ENCODE measurements at places on chromosomes 12 and 14.

DNA sequence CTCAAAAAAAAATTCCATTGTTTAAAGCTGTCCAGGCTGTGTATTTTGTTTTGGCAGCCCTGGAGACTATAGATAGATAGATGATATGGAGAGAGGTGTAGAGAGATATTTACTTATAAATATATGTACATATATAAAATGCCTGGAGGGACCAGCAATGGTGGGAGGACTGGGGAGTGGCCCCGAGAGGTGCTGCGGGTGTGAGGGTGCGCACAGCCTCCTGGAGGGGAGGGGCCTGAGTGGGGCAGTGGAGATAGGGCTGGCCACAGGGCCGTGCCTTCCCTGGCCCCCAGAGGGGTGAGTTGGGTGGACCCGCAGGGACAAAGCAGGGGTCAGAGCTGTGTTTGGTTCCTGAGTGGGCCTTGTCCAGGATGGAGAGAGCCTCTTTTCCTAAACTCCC lies 6.5 kb downstream of the ADSS1 start:
- no peak for DNase-seq

- no peak for DNase-seq
Observed at GRCh38 chr12:127179176-127179575, 1087.8 kb upstream of the TMEM132C start.

DNA sequence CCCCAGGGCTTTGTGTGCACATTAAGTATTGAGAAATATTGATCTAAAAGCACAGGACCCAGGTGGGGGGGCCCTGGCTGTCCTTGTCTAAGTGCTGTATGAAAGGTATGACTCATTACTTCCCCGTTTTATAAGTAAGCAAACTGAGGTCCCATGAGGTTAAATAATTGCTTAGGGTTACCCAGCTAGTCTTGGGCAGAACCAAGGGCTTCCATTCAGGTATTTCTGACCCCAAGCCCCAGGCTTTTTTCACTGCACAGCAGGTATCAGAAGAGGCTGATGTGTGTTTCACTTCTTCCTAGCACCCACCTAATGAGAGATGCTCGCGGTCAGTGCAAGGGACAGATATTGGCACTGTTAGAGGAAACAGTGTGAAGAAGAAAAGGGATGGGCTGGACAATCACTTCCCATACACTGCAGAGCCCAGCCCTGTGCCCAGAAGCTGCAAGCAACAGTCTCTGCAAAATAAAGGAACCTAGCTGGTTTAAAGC lies 4.7 kb upstream of the TC2N start:
- no peak for DNase-seq

- no peak for DNase-seq
Observed at GRCh38 chr14:92185559-92185958, 63.8 kb downstream of the CPSF2 start.

DNA sequence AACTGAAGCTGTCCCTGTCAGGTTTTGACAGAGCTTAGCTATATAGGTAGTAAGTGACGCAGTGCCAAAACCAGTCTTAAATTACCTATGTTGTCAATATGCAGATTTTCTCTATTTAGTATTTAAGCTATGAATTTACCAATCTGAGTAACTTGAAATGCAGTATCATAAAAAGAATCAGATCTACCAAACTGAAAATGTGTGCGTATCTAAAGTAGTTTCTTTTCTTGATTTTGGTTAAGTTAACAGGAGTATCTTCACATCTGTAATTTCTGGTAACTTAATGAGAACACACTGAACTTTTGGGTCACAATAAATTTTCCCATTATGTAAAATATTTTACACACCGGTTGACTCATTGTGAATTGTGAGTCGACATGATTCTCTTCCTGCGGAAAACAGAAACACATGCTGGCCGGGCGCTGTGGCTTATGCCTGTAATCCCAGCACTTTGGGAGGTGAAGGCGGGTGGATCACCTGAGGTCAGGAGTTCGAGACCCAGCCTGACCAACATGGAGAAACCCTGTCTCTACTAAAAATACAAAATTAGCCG lies 45.1 kb downstream of the TRAF3 start:
- DNase-seq = no peak

DNA sequence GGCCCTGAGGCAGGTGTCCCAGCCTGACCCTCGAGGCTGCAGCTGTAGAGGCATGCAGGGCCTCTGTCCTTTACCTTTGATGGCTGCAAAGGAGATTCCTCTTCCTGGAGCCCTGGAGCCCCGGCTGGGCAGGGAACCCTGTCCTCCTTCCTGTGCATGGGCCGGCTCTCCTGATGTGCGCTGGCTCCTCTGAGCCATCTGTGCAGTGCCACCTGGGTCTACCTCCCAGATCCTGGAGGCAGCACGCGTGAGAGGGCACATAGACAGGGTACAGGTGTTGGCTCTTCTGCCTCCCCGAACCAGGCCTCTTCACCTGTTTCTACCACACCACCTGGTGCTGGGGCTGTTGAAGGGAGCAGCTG lies 115.1 kb downstream of the BEGAIN start:
- DNase-seq = no peak

DNA sequence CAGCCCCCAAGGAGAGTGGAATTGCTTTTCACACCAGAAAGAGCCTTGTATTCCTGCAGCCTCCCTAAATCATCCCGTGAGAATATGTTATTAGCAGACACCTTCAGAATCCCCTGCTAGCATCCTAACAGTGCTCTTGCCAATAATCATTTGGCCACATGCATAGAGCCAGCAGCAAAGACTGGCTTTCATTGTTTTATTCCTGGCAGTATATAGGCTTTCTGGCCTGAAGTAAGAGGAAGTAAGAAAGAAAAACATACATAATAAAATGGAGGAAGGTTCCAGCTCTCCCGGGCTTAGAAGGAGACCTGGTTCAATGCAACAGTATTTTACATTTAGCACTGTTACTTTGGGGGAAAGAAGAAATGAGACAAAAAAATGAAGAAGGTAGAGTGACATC lies 176.7 kb upstream of the ATF7IP start:
- DNase-seq = no peak

DNA sequence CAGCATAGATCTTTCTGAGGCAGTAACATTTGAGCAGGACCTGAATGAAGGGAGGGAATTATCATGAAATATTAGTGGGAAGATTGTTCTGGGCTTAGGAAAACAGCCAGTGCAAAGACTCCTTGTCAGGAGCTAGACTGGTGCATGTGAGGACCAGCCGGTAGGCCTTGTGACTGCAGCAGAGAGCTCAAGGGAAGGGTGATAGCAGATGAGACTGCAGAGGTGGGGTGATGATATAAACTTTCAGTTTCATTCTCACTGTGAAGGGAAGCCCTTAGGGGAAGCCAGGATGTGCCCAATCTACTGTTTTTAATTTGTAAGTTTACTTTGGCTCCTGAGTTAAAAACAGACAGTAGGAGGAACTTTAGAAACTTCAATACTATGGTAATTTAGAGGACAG lies 12.4 kb downstream of the IL22 start:
- no peak for DNase-seq

GRCh38 chr14:77022236-77022852 lies 6.2 kb downstream of the IRF2BPL start:
- DNase-seq = no peak
